HuH-7.5 (cell line): ENCODE measurements at places on chromosomes 11 and 22.

DNA sequence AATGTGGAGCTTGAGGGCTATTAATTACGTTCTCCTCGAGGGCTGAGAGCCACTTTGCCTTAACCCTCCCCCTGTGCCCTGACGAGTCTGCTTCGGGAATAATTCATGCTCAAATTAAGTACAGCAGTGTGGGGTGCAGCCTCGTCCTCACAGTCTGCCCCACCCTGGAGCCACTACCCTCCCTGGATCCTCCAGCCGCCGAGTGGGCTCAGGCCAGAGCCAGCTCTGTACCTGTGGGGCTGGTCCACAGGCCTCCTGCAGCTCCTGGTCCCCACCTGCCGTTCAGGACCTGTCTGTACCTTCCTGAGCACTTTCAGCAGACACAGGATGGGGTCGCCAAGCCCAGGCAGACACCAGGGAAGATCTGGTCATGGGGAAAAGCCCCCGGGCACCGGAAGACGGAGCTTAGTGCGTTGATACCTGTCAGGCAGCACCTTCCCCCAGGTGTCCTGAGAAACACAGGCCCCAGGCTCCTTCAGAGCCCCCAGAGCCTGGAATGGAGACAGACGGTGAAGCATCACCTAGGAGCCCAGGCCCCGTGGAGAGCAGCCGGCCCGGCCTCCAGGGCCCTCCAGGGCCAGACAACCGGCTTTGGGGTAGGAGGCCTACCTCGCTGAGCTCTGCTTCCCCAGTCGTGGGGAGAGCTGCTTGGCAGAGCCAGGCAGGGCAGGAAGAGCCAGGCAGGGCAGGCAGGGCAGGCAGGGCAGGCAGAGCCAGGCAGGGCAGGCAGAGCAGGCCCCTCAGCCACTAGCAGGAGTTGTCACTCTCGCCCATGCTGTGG lies 9.7 kb downstream of the TSPAN32 start:
- DNase-seq, result no peak

- no peak for DNase-seq
These were observed at the start of gene NPAS4 for GRCh38 chr11:66420671-66421476. Gene NPAS4, plus strand, starts transcription at chr11:66421035. Its CDS starts 145 bp downstream, at chr11:66421180.

- no peak for DNase-seq
These were observed 7.6 kb upstream of the FTH1 start for GRCh38 chr11:61974766-61975631.

- DNase-seq, result no peak
These were observed 74.2 kb downstream of the ZBTB16 start for GRCh38 chr11:114133548-114134329.

- DNase-seq, result peak; percentile 51
These were observed 76.9 kb upstream of the TTLL12 start for GRCh38 chr22:43263645-43264514.

- no peak for DNase-seq
These were observed 31.8 kb upstream of the GUCY1A2 start for GRCh38 chr11:107050121-107050520.

DNA sequence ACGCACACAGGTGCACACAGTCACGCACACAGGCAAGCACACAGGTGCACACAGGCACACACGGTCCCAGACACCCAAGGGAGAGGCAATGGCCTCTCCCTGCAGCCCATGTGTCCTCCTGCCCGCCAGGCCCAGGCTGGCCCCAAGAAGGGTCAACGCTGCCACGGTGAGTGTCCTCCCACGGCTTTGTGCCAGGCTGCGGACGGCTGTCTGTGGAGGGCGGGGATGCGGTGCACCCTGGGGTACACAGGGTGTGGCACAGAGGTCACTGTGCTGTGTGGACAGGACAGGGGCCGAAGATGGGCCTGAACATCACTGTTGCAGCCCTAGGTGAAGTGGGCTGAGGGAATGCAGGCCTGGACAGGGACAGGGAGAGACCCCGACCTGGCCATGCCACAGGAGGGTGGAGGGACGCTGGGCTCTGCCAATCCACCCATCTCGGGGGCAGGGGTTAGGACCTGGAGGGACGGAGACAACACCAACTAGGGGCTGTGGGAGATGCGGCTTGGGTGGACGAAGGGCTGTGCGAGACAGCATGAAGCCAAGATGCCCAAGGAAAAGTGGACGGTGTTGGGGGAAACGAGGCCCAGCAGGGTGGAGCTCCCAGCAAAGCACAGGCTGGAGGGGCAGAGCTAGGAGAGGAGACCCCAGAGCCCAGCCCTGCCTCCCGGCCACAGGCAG lies 523.8 kb downstream of the BRD1 start:
- no peak for DNase-seq

- DNase-seq, result no peak
These were observed 107.2 kb downstream of the SCN3B start for GRCh38 chr11:123547180-123547579.

GRCh38 chr11:3817181-3817800 lies 8.9 kb downstream of the PGAP2 start:
- DNase-seq, result no peak

GRCh38 chr11:44226945-44227344 lies 83.0 kb downstream of the ALX4 start:
- DNase-seq, result no peak

DNA sequence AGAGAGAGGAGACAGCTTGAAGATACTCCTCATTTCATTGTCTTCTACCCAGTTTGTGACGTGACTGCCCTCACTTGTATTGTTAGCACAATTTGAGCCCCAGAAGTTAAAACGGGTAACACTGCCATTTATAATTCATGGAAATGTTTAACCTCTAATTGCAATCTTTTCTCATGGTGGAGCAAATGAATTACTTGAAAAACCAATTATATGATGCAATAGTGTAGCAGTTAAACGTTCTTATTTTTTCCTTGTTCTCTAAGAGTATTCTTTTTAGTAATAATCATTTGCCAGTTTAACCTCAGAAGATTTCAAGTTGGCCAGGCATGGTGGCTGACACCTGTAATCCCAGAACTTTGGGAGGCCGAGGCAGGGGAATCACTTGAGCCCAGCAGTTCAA lies 56.6 kb downstream of the CDON start:
- no peak for DNase-seq

- no peak for DNase-seq
These were observed 506.5 kb downstream of the MN1 start for GRCh38 chr22:27295040-27295439.

- no peak for DNase-seq
These were observed 31.5 kb downstream of the KIAA0930 start for GRCh38 chr22:45208993-45209838.

GRCh38 chr11:18233912-18234311 lies 2.7 kb downstream of the SAA4 start:
- no peak for DNase-seq

GRCh38 chr11:1864231-1864630 lies 11.3 kb downstream of the LSP1 start:
- DNase-seq, result no peak

GRCh38 chr22:35398591-35398973 lies 1.4 kb upstream of the MCM5 start:
- no peak for DNase-seq

DNA sequence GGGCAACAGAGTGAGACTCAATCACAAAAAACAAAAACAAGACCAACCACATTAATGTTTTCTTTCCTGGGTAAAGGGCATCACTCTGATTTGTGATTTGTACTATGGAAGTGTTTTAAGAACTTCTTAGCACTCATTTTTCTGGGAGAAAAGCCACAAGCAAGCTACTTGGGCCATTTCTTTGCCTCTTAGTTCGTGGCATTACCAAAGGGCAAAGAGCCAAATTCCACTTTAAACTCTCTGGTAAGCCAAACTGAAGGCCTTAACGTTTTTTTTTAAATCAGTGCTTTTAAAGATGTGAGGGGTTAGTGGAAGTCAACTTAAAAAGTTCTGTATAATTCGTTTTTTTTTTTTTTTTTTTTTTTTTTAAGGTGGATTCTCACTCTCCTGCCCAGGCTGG lies 36.9 kb downstream of the CAT start:
- DNase-seq, result no peak

DNA sequence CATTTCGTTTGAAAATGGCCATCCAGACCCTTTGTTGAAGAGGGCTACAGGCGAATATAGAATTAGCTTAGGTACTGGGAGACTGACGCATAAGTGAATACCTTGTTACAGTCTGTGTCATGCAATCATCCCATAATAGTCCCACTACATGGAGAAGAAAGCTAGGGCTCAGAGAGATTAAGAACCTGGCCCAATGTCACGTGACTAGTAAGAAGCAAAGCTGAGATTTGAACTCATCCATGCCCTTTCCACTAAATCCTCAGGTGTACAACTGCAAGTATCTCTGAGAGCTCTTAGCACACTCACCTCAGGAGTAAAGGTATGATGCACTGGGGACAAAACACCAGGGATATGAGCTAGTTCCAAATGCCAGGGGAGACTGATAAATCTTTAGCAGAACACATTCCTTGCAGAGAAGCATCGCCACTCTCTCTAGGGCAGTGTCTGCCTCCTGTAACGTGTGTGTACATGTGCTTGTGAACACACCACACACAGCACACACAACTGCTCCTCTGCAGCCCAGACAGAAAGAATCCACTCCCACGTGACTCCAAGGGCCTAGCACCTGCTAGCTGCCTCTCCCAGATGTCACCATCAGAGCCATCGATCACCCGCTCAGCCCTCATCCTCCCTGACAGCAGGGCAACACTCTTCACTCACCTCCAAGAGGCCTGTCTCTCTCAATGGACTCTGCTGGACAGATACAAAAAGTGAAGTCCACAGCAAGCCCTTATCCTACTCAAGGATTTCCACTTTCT lies 402.8 kb downstream of the NXPE2 start:
- no peak for DNase-seq

- no peak for DNase-seq
These were observed 717 bp downstream of the MRGPRE start for GRCh38 chr11:3231550-3231850.

- DNase-seq, result no peak
These were observed 5.1 kb upstream of the OSBPL5 start for GRCh38 chr11:3170044-3170755.

DNA sequence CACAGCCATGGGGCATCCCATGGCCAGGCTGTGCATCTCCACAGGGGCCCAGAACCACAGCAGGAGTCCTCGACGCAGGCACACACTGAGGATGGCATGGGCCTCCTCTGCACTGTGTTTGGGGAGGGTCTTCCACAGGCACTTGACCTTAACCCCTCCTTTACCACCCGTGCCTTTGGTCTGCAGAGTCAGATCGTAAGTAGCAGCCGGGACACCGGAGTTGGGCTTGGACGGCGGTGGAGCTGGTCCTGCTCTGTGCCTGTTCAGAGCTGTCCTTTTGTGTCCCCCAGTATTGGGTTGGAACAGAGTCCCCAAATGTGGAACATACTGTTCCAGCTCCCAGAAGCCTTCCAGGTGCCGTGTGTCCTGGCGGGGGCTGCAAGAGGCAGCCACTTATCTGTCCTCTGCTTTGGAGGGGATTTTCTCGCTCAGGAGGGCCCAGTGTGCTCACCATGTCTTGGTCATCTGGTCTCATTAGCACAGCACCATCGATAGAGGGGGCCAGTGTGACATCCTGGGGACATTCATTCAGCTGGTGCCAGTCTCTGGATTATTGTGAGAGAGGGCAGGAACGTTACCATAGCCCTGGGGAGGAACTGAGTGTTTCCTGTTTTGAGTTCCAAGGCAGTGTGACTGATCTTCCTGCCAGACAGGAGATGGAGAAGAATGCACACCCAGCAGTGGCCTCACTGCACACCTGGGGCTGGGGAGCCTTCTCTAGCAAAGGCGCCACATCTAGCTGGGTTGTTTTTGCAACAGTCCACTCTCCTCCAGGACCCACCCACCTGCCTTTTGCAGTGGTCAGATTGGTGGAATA lies 12.4 kb downstream of the CRELD2 start:
- DNase-seq, result peak; percentile 92

DNA sequence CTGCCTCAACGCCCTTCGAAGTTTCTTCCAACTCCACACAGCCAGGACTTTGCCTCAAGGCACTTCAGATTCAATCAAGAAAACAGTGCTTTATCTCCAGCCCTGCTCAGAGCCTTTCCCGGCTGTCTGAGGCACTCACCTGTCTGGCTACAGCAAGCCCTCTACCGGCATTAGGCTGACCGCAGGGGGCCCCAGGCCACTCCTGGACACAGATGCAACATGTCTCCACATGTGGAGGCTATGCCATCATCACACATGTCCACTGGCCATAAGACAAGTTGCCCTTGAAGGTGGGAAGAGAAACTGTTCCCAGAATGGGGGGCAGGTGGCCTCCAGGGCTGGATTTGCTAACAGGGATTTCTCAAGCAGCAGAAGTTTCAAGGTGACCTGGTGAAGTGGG lies 10.0 kb downstream of the SCUBE1 start:
- DNase-seq, result no peak

GRCh38 chr11:14764579-14765527 lies 121.2 kb downstream of the PDE3B start:
- DNase-seq, result no peak

GRCh38 chr11:120462825-120463224 lies 48.7 kb upstream of the GRIK4 start:
- no peak for DNase-seq

GRCh38 chr22:48371391-48371790 lies 1456.3 kb downstream of the BRD1 start:
- no peak for DNase-seq

- no peak for DNase-seq
These were observed 86.8 kb downstream of the DSCAML1 start for GRCh38 chr11:117710211-117710610.

DNA sequence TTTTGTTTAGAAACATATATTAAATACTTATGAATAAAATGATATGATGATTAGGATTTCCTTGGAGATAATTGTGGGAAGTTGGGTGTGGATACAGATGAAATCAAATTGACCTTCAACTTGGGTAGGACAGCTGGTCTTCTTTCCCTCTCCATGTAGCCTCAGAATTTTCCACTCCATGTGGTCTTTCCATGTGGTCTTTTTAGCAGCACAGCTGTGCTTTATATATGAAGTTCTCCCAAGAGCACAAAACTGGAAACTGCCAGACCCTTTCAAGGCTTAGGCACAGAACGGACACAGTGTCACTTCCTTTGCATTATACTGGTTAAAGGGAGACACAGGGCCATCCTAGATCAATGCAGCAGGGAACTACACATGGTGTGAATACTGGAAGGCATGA lies 28.6 kb downstream of the FAM76B start:
- DNase-seq, result no peak

DNA sequence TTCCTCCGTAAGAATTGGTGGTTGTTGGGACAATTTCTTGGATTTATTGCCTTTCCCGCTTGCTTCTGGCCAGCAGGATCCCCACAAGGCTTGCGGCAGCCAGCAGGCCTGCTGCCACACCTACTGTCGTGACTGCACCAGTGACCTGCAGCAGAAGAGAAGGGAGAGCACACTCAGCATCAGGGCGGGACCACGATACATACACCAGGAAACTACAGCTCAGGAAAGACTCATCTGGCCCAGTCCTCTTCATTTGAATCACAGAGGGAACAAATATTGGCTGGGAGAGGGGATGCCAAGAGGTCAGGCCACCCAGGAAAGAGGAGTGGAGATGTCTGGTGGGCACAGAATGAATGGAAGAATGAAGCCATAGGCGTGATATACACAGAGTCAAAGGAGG lies 10.3 kb downstream of the PLAAT2 start:
- DNase-seq, result no peak
